Stimulated activated CD8-positive, alpha-beta memory T cell treated with anti-CD3 and anti-CD28 coated beads, Interleukin-4, amount 100 ng/mL, for 48 hours (primary cell): ENCODE measurements at places on chromosomes 5 and 9.

DNA sequence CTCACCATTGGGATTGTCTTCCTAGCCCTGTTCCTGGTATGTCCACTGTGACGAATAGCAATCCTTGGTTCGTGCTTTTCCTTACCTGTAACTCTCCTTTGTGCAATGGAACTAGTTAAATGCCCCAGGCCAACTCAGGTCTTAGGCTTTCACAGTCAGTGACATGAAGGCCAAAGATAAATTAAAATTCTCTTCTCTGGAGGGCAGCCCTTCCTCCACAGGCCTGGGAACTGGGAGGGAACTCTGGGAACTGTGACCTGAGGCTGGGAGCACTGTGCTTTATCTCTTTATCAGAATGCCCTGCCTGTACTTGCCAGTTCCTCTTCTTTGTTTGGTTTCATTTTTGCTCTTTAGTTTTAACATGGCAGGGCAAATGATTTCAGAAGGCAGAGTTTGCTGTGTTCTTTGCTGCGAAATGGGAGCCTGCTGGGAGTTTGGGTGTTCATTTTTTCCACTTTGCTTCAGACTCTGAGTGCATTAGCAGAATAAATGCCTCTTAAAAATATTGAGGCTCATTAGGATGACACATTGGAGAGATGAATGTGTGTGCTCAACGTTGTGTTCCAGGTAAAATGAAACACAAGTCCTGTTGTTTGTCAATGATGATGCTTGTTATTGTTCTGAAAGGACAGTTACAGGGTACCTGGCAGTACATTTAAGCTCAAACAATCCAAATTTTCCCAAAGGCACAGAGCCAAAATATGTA is 118.1 kb downstream of the NUDT12 start:
- no peak for DNase-seq

DNA sequence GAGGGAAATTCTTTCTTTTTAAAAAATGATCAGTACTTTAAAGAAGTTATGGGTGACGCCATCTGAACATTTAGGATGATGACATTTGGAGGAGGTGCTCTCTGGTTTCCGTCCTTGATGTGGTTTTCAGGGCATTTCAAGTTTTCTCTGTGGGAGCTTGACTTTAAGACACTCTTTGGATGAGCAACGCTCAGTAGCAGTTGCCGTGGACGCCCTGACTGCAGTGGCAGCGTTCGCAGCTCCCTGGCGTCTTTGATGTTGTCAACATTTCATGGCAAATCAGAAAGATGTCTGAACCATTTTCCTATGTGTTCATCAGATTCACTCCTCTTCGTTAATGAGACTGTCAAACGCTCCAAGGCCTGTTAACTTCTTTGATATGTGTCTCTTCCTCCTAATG is 86.1 kb downstream of the ZNF354C start:
- peak; percentile 57 for DNase-seq

GRCh38 chr5:67195406-67196275 is 958 bp downstream of the CD180 start:
- DNase-seq = no peak

- DNase-seq = no peak
Observed at GRCh38 chr9:19358701-19359100, 21.3 kb downstream of the RPS6 start.

- no peak for DNase-seq
Observed at GRCh38 chr5:27963050-27963783, 924.8 kb upstream of the CDH9 start.

DNA sequence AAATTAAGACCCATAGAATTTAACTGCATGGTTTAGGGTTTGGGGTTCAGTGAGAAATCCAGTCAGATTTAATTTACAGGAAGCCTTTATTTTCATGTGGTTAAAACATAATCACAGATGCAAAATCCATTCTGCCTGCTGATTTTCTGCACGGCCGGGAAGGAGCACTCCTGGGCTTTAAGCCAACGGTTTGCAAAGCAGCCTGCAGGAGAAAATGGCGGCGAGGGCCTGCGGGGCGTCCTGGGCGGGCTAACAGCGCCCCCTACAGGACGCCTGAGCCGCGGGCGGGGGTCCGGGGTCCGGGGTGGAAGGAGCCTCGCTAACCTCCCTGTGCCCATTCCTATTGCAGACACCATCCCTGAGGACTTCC is 47.6 kb downstream of the THBS4 start:
- peak; percentile 82 for DNase-seq

DNA sequence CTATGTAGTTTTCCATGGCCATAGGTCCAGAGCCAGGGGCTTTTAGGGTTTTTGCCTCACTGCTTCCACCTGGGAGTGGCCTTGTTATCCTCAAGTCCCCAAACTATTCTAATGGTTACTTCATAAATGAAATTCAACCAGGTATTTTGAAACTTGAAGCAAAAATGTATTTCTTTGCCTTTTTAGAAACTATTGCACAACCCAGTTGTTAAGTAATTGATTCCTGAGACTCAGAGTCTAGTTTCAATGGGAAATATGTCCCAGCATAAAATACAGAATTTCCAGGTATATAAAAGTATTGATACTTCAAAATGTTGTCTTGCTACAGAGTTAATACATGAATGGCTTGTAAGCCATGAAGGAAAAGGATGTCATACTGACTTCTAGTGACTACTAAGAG is 456.2 kb upstream of the DAB2 start:
- no peak for DNase-seq

GRCh38 chr9:114021578-114021977 is 56.5 kb downstream of the AMBP start:
- no peak for DNase-seq

- no peak for DNase-seq
Observed at GRCh38 chr5:107925200-107925599, 254.5 kb upstream of the EFNA5 start.

- DNase-seq = no peak
Observed at GRCh38 chr5:154193283-154193682, 2.8 kb downstream of the GALNT10 start.

DNA sequence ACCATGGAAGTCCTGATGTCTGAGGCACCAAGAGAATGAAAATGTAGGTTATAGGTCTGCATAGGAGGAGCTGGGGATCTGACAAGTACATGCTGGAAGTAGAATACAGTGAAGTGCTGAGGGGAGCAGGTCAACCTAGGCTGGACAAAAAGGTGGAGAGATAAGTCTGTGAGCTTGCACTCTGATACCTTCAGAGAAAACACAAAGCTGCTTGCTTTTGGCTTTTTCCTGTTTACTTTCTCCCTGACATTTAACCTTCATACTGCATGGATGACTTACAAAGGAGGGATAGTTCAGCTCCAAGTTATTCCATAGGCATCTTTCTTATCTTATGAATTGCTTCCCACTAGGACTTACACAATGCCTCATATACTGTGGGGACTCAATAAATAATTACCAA is 256.7 kb upstream of the NREP start:
- no peak for DNase-seq

GRCh38 chr5:115320006-115320405 is 23.6 kb upstream of the CCDC112 start:
- no peak for DNase-seq

DNA sequence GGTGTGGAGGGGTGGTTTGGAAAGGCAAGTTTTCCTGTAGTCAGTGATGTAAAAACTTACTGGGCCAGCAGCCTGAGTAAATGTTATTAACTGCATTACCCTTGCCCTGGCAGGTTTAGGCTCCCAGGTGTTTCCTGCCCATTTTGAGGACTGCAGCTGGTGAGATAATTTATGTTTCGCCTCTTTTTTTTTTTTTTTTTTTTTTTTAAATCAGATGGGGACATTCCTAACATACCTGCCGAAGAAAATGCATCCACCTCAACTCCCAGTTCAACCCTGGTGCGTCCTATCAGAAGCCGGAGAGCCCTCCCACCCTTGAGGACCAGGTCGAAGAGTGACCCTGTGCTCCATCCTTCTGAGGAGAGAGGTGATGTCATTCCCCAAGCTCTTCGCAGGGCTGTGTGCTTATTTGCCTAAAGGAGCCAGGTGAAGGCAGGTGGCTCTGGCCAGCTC is 60.6 kb downstream of the ENTREP1 start:
- no peak for DNase-seq

- no peak for DNase-seq
Observed at GRCh38 chr9:105975886-105976645, 281.7 kb downstream of the TMEM38B start.

- no peak for DNase-seq
Observed at GRCh38 chr5:5380298-5380697, 42.2 kb upstream of the ICE1 start.

GRCh38 chr9:20558566-20559016 is 63.7 kb downstream of the MLLT3 start:
- peak; percentile 35 for DNase-seq

DNA sequence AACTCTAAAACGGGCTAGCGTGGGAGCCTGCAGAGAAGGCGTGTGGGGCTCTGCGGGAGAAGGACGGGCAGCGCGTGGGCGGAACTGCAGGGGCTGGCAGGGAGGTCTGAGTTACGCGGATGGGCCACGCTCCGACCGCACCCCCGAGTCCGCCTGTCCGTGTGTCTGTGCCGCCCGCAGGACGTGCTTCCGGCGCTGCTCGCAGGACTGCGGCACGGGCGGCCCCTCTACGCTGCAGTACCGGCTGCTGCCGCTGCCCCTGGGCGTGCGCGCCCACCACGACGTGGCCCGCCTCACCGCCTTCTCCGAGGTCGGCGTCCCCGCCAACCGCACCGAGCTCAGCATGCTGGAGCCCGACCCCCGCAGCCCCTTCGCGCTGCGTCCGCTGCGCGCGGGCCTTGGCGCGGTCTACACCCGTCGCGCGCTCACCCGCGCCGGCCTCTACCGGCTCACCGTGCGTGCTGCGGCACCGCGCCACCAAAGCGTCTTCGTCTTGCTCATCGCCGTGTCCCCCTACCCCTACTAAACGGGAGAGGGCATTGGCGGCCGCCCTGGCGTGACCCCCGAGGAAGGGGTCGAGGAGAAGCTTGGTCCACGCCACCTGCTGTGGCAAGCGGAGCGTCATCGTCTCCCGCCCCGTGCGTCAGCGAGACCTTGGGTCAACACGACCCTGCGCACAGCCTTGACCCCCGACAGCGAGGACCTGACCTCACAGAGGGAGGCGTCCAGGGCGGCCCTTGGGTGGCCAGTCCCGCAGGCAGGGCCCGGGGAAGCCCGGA is 11.4 kb upstream of the ASS1 start:
- DNase-seq = peak; percentile 66

GRCh38 chr9:22383718-22384117 is 62.9 kb upstream of the DMRTA1 start:
- DNase-seq = no peak

- no peak for DNase-seq
Observed at GRCh38 chr5:2685651-2686272, 65.7 kb downstream of the IRX2 start.

- no peak for DNase-seq
Observed at GRCh38 chr9:118170032-118170955, 466.1 kb downstream of the TLR4 start.

- no peak for DNase-seq
Observed at GRCh38 chr5:43300112-43300511, 13.1 kb downstream of the HMGCS1 start.

DNA sequence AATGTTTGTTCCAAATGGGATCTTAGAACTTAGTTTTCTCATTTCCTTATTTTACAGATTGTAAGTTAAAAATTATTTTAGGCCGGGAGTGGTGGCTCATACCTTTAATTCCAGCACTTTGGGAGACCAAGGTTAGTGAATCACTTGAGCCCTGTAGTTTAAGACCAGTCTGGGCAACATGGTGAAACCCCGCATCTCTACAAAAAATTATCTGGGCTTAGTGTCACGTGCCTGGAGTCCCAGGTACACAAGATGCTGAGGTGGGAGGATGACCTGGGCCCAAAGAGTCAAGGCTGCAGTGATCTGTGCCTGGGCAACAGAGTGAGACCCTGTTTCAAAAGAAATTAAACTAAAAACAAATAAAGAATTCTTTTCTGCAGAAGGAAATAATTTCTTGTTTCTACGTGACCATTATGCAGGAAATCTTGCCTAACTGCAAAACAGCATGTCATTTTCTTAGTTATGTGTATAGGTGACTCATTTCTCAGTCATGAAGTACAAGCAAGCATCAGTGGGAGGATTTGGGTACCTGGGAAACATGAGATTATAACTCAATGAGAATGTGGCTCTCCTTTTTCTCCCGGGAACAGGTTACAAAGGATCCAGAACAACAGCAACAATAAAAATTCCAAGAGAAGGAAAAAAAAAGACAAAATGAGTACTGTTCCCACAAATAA is 375.1 kb upstream of the ST8SIA4 start:
- no peak for DNase-seq

GRCh38 chr5:75524591-75524990 is 12.9 kb downstream of the POLK start:
- no peak for DNase-seq

- DNase-seq = no peak
Observed at GRCh38 chr9:23941051-23941450, 115.0 kb upstream of the ELAVL2 start.

GRCh38 chr5:40555886-40556285 is 123.8 kb upstream of the PTGER4 start:
- no peak for DNase-seq

- DNase-seq = no peak
Observed at GRCh38 chr5:206406-206805, 11.5 kb downstream of the CCDC127 start.

DNA sequence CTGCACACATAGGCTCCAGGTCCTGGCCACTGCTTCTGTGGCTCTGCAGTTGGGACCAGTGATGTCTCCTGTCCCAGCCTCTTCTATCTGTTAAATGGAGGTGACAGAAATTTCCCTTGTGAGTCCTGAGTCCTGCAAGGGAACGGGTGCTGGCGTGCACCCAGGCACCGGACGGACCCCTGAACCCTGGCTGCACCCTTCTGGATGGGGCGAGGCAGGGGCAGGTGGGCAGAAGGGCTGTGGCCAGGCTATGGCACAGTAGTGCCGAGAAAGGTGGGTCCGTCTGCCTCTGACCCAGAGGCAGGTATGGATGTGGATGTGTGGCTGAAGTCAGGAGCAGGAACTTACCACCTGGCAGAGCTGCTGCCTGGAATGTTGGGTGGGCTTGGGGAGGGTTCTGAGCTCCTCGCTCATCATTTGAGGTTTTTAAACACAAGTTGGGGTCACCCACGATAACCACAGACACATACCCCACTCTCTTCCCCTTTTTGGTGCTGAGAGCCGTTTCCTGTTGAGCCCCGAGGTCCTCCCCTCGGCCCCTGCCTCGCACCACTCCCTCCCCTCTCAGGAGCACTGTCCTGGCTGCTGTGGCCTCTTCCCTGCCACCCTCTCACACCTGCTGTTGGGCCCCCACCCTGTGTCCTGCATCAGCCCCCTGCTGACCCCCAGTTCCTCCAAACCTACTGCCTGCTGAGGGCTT is 82.0 kb downstream of the COL5A1 start:
- no peak for DNase-seq

DNA sequence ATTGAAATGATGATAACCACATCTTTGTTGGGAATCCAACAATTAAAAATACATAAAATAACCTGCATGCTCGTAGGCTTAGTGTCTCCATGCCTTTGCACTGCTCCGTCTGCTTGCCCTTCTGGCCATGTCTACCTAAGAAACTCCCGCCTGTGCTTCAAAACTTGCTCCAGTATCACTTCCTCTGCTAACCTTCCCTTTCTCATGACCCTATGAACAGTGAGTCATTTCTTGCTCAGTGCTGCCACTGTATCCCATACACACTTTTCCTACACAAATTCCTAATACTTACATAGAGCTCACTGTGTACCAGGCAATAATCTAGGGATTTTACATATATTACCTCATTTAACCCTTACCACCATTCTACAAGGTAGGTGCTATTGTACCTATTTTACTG is 33.5 kb downstream of the TMEM245 start:
- no peak for DNase-seq

- DNase-seq = no peak
Observed at GRCh38 chr9:114229295-114229694, 74.0 kb downstream of the COL27A1 start.

GRCh38 chr5:138139781-138140090 is 508 bp upstream of the NME5 start:
- DNase-seq = no peak
